ENCODE measurements at places on chromosomes 12 and 14.
A peak's percentile ranks its signal among the peaks of the same experiment; 100 is the strongest.

DNA sequence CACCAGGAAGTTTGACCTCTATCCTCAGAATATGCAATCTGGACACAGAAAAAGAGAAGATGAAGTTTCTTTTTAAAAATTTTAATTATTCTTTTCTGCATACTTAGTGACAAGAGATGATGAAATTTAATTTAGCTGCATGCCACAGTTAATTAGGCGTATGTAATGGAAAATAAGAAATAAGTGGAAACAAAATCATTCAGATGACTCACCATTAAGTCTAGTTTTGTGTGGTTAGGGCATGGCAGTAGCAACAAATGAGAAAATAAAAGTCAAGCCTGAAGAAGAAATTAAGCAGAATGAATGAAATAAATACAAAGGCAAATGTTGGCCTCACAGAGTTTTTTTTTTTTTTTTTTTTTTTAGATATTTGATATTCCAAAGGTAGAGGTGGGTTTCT is 30.9 kb upstream of the KLRD1 start:
- DNase-seq: no peak

DNA sequence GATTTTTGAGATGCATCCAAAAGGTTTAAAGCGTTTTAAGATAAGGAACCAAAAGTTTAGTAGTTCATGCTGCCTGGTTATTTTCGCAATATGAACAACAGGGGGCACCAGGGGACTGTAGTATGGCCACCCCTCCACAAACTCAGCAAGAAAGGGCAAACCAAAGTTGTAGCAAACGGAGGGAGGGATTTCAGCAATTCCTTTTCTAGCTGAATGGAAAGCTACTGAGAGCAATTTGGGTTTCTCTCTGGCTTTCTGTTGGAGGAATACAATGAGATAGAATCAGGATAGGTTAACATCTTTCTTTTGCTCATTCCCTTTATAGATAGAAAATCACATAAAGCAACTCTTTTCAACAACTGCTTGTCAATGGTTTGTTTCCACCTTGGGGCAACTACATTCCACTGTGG is 62.5 kb downstream of the DRAM1 start:
- DNase-seq: peak; percentile 74

DNA sequence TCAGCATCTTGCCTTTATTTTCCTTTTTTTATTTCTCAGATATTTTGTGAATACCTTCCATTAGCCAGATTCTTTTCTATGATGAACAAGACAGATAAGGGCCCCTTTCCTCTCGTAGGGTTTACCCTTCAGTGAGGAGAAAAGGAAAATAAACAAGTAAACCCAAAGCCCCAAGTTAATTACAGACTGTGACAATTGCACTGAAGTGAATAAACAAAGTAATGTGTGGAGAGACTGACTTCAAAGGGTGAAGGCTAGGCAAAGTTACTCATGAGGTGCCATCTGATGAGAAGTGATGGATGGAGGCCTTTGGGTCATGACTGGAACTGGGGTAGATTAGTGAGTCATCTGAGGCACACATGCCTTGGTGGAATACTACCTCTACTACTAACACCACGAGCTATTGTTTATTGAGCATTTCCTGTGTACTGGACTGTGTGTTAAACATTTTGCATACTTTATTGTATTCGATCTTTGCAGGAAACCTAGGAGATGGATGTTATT is 143.4 kb upstream of the PRICKLE1 start:
- no peak for DNase-seq

DNA sequence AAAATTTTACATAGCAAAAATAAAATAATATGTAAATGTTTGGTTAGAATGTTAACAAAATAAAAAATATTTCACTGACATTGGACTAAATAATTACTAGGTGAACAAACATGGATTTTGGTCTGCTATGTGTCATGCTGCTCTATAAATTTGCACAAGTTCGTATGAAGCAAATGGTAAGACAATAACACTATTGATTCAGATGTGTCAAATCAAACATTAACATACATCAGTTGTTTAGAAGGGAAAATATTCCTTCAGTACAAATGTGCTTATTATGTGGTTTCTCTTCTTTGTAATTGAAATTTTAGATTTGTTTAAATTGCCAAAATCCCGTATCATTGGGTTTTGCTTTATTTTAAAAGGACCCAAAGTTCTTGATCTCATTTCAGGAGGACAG is 46.9 kb downstream of the PAWR start:
- no peak for DNase-seq

- DNase-seq: no peak
Measured at GRCh38 chr12:126510630-126511029, 1445.4 kb downstream of the AACS start.

DNA sequence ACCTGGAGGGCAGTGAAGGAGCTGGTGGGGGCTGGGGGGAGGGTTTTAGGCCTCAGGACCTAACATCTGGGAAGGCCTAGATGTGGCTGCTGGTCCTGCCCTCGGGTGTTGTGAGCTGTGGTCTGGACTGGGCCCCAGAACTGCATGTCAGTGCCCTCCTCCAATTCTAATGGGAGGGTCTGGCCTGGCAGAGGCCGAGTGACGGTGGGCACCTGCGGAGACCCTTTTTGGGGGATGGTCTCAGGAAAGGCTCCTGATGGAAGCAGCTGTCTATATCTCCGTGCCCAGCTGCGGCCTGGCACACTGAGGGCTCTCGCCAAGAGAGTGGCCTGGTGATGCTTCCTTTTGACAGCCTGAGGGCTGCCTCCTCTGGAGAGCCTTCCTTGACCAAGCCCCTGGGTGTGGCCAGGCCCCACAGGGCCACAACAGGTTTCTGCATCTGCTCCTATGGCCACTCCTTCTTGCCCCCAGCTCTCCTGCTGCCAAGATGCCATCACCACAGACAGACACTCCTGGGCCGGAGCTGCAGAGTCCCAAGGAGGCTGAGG is 5.3 kb downstream of the EXOC3L4 start:
- no peak for DNase-seq

GRCh38 chr14:100695423-100695738 is 31.3 kb upstream of the DLK1 start:
- no peak for DNase-seq

- DNase-seq: no peak
Measured at GRCh38 chr14:68159701-68160633, 340.4 kb downstream of the RAD51B start.

DNA sequence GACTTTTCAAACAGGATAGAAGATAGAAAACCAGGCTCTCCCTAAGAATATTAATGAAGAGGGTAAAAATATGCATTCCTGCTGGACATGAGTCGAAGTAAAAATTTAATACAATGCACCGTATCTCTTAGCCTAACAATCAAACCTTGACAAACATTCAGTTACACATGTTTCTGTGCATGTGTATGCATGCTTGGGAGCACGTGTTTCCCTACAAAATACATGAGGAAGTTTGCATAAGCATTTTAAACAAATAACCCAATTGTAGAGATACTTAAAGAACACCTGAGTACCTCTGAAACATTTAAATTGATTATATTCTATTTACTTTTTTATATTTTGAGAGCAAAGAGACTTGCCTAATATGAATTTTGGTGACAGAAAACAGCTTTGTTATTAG is 1763.7 kb upstream of the SEL1L start:
- DNase-seq: no peak

GRCh38 chr12:112795582-112795981 is 4.0 kb downstream of the RPH3A start:
- DNase-seq: no peak

GRCh38 chr14:54652188-54652587 is 85.3 kb downstream of the SAMD4A start:
- no peak for DNase-seq

DNA sequence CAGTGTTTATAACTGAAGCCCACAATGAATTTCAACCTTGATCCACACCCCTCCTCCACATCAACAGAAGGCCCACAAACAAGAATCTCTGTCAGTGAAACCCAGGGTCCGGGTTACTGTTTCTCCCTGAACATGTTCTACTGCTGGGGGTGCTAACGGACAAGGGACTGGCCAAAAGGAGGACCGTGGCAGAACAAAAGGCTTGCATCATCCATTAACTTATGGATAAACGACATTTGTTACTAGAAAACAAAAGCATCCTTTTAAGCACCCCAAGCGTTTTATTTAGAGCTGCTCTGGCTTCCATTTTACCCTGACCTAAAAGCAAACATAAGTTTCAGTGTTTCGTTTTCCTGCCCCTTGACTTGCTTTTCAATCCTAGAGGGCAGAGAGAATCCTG is 32.2 kb downstream of the BRAP start:
- no peak for DNase-seq

DNA sequence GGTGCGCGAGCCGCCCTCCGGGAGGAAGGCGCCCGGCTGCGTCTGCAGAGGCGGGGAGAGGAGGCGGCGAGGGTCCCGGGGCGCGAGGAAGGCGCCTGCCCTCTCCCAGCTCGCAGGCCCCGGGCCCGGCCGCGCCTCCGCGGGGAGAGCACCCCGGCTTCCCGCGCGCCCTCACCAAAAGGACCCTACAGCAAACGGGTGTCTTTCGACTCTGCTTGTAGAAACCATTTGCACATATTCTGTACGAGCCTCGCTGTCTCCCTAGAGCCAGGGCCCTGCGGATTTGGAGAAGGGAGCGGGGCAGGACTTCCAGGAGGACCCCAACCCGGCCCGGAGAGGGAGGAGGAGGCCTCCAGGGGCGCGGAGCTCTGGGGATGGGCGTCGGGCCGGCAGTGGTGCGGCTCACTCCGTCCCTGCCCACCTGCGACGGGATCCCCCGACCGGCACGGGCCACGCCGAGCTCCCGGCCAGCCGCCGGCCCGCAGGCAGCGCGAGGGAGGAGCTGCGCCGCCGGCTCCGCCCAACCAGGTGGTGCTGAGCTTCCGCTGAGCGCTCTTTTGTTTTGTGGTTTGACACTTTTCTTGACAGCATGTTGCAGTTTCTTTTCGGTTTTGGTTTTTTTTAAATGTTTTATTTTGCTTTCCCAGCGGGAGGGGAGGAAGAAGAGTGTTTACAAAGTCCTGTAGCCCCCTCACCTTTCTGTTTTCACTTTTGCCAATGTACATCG is 103.3 kb upstream of the FKBP4 start:
- DNase-seq: no peak

- DNase-seq: no peak
Measured at GRCh38 chr12:11959117-11959823, 111.5 kb upstream of the BCL2L14 start.

DNA sequence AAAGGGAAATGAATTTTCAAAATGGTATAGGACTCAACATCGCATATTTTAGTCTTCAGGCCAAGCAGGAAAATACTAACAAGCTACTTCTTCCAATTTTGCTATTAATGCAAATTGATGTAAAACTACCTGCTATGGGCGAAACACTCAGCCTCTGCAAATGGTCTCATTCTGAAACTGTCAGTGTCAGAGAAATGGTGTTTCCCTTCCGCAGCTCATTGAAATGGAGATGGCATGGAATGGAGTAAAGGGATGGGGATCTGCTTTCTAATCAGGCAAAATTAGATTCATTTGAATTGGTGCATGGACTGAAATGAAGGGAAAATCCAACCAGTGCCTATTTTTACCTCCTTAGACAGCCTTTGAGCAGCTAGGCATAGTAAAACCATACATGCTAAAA is 80.4 kb upstream of the EEA1 start:
- DNase-seq: no peak

DNA sequence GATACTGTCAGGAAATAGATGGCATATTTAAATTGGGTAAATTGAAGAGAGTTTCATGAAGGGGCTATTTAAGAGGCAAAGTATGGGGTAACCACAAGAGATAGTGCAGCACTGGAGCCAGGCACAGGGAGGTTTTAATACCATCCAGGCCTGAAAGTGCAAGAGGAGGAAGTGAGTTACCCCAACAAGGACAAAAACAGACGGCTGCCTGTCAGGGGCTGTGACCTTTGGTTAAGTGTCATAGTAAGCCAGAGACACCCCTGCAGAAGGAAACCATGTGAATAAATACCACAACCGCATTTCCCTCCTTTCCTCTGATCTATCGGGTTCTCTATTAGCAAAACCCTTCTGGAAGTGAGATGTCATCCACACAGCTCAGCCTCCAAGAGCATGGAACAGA is 122.0 kb upstream of the DHRS4 start:
- DNase-seq: peak; percentile 73

DNA sequence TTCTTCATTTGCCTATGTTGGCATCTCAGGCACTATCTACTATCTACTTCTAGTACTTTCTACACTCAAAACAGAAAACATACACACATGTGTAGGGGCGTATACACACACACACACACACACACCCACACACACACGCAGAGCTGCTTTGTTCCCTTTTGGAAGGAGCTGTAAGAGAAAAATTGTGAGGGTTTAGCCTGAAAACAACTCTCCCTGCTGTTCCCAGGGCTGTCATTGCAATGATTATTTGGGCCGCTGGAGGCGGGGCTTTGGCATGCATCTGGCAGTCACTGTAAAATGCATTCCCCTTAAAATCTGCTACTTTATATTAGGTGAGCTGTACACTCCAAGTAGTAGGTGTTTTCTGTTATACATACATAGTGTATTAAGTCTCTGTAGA is 29.1 kb upstream of the SLC38A2 start:
- peak; percentile 11 for DNase-seq

GRCh38 chr14:31287294-31287972 is 79.8 kb upstream of the HECTD1 start:
- no peak for DNase-seq

GRCh38 chr12:128867466-128867865 is 14.2 kb downstream of the GLT1D1 start:
- DNase-seq: no peak

DNA sequence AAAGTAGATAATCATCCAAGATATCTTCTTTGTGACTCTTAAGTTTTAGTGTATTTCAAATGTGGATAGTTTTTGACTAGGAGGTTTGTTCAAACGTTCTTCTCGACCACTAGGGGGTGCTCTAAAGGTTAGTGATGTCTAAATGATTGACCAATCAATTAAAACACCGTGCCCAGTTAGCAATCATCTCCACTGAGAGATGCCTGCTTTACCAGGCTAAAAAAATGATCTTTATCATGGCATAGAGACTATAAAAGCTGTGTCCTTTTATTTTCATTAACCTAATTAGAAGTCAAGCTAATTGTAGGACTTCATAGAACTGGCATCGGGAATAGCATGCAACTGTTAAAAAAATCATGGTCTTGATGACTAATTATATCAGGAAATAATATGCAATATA is 153.9 kb downstream of the PRKCH start:
- peak; percentile 68 for DNase-seq

- DNase-seq: no peak
Measured at GRCh38 chr14:44778604-44779003, 183.1 kb downstream of the KLHL28 start.

GRCh38 chr14:76257111-76257803 is 105.5 kb downstream of the GPATCH2L start:
- DNase-seq: no peak

DNA sequence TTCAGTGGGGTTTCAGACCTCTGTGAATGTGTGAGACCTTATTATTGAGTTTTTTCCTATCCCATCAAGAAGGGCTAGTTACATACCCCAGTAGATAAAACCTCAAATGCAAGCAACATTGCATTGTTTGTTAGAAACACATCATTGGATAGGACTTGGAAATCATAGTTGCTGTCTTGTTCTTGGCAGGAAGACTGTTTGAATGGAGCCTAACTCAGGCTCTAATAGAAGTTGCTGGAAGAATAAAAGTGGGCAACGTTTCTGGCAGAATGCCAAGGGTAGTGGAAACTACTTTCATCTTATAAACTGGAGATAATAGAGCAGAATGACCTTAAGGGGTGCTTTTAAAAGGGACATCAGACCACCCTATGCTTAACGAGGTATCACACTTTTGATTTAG is 9.9 kb upstream of the PTHLH start:
- DNase-seq: no peak

GRCh38 chr12:67595365-67595764 is 53.2 kb upstream of the DYRK2 start:
- no peak for DNase-seq

- DNase-seq: peak; percentile 34
Measured at GRCh38 chr14:90892970-90893369, 76.7 kb upstream of the TTC7B start.

GRCh38 chr12:65649126-65649525 is 175.2 kb upstream of the HMGA2 start:
- DNase-seq: no peak
